Activated B cell treated with CpG ODN at 0.5 μM for 24 hours (primary cell): ENCODE measurements at places on chromosomes 3 and 15.
A peak's percentile ranks its signal among the peaks of the same experiment; 100 is the strongest.

DNA sequence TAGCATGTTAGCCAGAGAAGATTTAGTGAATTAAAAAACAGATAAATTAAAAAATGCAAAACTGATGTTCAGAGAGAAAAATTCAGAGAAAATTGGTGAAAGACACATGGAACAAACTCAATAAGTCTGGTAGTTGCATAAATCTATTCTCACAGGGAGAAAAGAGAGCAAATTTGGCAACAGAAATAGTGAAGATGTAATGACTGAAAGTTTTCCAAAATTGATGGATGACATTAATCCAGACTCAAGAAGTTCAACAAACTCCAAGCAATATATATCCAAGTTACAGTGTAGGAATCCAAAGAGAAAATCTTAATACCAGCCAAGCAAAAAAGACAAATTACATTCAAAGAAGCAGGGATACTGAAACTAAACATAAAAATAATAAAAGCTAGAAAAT is 302.7 kb upstream of the ARPP21 start:
- no peak for DNase-seq
- H3K27ac ChIP-seq: no peak overlapping the region
- no peak overlapping the region for H3K4me3 ChIP-seq
- H3K36me3 ChIP-seq: no peaks in the 10 kb centered on the region

DNA sequence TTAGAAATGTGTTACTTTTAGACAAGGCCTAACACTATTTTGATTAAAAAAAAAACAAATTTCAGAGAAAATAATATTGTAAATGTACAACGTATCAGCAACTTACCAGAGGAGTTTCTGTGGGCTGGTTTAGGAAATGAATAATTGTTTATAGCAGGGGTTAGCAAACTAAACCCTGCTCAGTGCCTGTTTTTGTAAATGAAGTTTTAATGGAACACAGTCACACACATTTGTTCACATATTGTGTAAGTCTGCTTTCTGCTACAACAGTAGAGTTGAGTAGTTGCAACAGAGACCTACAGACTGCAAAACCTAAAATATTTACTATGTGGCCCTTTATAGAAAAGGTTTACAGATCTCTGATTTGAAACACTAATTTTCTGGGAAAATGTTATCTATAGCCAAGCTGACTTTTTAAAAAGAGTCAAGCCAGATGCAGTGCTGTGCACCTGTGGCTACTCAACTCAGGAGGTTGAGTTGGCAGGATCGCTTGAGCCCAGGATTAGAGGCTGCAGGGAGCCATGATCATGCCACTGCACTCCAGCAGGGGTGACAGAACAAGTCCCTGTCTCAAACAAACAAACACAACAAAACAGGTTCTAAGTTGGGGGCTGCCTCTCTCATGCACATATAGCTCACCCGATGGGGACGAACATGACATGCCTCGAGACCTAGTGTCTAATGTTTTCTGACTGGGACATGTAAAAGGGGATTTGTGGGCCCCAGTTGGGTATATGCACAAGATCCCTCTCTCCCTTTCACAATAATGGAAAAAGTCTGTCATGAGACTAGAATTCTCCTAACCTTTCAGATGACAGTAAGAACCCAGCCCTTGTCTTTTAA is 182.5 kb downstream of the TNIK start:
- H3K4me1 ChIP-seq: no peaks in the 10 kb centered on the region
- no peak for DNase-seq
- H3K27ac ChIP-seq: no peak overlapping the region
- H3K36me3 ChIP-seq: no peaks in the 10 kb centered on the region
- H3K27me3 ChIP-seq: no peaks in the 10 kb centered on the region
- H3K4me3 ChIP-seq: no peak overlapping the region

GRCh38 chr3:64187065-64187959 is 38.0 kb downstream of the PRICKLE2 start:
- H3K27ac ChIP-seq: no peak overlapping the region
- H3K4me1 ChIP-seq: no peaks in the 10 kb centered on the region
- no peaks in the 10 kb centered on the region for H3K27me3 ChIP-seq
- DNase-seq: no peak
- no peaks in the 10 kb centered on the region for H3K36me3 ChIP-seq

DNA sequence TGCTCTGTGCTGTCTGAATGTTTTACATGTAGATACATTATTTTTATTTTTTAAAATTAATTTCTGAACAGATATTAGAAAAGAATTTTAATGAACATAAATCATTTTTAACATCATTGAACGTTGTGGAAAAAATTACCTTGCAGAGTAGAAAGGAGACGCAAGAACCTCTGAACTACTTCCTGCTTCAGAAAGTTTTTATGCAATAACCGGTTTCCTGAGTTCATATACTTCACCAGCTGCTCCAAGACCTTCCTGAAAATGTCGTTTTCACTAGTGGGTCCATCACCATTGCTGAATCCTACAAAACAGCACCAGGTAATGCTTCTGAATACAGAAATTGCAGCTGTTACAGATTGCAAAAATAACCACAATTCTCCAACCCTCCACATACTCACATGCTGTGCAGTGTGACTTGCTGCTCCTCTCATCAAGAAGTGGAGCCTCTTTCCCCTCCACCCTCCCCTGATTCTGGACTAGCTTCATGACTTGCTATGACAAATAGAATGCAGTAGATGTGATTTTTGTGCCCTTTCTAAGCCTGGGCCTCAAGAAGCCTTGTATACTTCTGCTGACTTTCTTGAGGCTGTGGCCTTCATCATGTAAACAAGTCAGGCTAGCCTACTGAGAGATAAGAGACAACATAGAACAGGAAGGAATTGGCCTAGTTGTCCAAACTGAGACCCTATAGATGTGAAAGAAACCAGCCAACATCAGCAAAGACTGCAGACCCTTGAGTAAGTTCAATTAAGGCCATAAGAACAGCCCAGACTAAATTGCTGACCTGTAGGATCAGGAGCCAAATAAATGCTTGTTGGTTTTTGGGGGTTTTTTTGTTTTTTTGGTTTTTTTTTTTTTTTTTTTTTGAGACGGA is 80.4 kb downstream of the TRANK1 start:
- no peaks in the 10 kb centered on the region for H3K27me3 ChIP-seq
- DNase-seq: no peak
- peaks cover 65% of the 10 kb centered on the region for H3K36me3 ChIP-seq
- no peak overlapping the region for H3K4me3 ChIP-seq
- H3K4me1 ChIP-seq: peaks cover 13% of the 10 kb centered on the region

DNA sequence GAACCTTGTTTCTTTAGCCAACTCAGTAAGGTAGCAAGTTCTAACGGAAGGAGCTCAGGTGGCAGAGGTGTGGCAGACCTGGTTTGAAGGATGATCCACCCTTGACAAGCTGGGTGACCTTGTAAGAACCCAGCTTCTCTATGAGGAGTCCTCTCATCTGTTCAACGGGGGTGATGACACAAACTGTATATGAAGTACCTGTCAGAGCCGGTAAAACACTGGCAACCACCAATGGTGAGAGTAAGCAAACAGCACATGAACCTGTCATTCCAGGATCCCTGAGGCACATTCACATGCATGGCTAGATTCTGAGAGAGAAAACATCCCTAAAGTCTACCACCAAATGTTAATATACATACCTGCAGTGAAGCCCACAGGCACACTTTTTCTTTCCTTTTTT is 2.4 kb downstream of the SCAP start:
- H3K4me3 ChIP-seq: peak overlapping the region; percentile 47
- peaks cover 15% of the 10 kb centered on the region for H3K36me3 ChIP-seq
- peaks cover 37% of the 10 kb centered on the region for H3K4me1 ChIP-seq
- no peak for DNase-seq
- H3K27me3 ChIP-seq: no peaks in the 10 kb centered on the region

GRCh38 chr3:151281671-151282324 is 3.5 kb upstream of the P2RY14 start:
- peaks cover 38% of the 10 kb centered on the region for H3K4me1 ChIP-seq
- no peak for DNase-seq
- no peaks in the 10 kb centered on the region for H3K27me3 ChIP-seq
- no peak overlapping the region for H3K4me3 ChIP-seq
- no peaks in the 10 kb centered on the region for H3K36me3 ChIP-seq

GRCh38 chr3:71786217-71786549 is 1.2 kb upstream of the PROK2 start:
- no peaks in the 10 kb centered on the region for H3K36me3 ChIP-seq
- peaks cover 53% of the 10 kb centered on the region for H3K27me3 ChIP-seq
- DNase-seq: no peak
- H3K4me1 ChIP-seq: peaks cover 17% of the 10 kb centered on the region

DNA sequence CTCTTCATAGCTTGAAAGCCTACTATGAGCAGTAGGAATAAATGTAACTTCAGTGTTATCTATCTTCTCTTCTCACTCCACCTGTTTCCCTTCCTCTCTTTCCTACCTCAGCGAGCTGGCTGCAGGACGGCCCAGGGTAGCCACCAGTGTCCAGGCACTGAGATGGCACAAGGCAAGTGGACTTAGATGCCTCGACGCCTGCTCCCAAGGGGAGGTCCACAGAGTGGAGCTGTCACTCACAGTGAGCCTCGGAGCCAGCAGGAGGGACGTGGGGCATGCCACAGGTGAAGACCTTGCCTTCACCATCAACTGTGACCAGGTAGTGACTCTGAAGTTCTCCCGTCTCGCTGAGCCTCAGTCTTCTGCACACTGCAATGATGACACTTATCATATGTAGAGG is 88.2 kb downstream of the PCSK6 start:
- H3K27ac ChIP-seq: no peak overlapping the region
- H3K4me3 ChIP-seq: no peak overlapping the region
- peaks cover 35% of the 10 kb centered on the region for H3K27me3 ChIP-seq
- no peaks in the 10 kb centered on the region for H3K36me3 ChIP-seq
- H3K4me1 ChIP-seq: peaks cover 19% of the 10 kb centered on the region
- no peak for DNase-seq
